ENCODE measurements at places on chromosomes 16 and 17.

DNA sequence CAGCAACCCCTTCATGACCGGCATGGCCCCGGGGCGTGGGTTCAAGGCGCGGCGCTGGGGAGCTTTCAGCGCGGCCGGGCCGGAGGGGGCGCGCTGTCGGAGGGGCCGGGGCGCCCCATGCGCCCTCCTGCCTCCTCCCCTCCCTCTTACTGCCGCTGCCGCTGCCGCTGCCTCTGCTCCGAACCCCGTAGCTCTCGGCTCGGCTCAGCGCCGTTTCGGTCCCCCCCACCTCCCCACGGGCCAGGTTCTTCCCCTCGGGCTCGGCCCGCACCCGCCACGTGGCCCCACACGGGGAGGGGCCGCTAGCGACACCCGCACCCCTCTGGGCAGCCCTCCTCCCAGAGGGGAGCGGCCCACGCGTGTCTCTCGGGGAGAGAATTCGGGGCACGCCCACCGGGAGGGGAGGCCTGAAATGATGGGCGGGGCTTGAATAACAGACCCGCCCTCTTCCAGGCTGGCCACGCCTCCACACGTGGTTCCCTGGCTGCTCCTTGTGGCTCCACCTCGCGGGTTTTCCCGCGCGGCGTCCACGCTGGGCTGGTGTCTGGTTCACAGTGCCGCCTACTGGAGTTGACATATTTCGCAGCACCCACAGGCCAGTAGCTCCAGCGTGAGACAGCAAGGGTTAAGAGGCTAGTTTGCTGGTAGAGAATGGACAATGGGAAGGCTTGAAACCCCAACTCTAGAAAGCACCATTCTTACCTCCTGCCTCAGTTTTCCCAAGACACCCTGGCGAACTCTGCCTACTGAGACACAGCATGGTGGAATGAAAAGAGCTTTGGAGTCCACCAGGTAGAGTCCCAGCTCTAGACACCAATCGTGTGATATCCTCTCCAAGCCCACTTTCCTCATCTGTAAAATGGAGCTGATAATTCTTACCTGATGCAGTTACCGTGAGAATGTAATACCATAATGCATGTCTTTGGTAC, at the start of gene KCNH4:
Gene KCNH4 (minus strand): TSS at position 221 of the 929 bp plus-strand sequence. CDS start 197 bp downstream, at position 24.
- DNase-seq = peak; percentile 95

DNA sequence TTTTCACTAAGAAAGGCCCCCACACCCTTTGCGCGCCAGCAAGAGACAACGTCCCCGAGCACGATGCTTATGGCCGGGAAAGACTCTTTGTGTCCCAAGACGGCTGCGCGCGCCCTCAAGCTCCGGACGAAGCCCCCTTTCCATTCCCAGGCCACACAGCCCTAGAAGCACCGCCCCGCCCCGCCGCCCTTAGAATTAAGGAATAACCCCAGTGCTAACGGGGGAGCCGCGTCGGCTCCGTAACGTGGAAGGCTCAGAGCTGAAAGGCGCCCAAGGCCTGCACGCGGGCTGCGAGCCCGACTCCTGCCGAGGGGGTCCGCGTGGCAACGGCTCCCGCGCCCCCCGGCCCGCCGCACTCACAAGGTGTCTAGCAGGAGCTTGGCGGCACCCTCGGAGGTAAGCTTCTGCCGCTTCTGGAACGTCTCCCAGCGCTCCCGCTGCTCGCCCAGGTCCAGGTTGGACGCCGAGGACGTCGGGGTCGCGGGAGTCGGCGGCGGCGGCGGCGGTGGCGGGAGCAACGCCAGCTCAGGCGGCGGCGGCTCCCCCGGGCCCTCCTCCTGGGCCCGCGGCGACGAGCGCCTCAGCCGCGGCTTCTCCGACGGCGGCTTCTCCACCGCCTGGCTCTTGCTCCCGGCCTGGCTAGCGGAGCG, 477 bp downstream of the CENPV start:
- peak; percentile 65 for DNase-seq

DNA sequence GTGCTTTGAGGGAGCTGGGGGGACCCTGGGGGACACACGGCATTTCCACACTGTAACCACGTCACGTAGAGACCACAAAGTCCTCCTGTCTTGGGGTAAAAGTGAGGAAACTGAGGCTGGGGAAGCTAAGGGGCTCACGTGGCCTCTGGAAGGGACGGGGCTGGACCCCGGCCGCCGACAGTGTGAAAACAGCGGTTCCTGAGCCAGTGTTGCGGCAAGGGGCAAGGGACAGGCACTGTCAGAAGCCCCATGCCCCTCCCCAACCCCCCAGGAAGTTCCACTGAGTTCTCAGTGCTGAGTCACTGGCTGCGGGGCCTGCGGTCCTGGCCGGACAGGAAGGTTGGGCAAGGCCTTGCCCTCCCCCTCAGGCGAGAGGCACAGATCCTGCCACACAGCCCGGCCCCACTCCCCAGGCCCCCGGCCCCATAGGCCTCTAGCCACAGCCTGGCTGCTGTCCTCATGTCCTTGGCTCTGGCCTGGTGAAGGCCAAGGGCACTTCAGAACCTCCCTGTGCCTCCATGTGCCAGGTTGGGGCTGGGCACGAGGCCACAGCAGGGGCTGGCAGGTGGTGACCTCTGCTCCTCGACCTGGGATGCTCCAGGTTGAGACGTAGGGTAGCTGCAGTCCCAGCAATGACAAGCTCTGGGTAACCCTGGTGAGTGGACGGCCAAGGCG, 5.0 kb upstream of the CCDC57 start:
- DNase-seq = peak; percentile 16

GRCh38 chr17:4276514-4276913, 12.7 kb upstream of the ANKFY1 start:
- no peak for DNase-seq

- peak; percentile 50 for DNase-seq
Measured at GRCh38 chr17:56173958-56174835, 20.9 kb downstream of the ANKFN1 start.

GRCh38 chr16:14057878-14058382, 13.2 kb upstream of the MRTFB start:
- no peak for DNase-seq

GRCh38 chr17:41151525-41151924, 1.9 kb upstream of the KRTAP4-5 start:
- DNase-seq = no peak

GRCh38 chr17:64447526-64447925, 1.4 kb upstream of the MILR1 start:
- no peak for DNase-seq

GRCh38 chr16:74888232-74888862, 96.6 kb downstream of the WDR59 start:
- DNase-seq = no peak

- DNase-seq = no peak
Measured at GRCh38 chr17:56175299-56175955, 22.2 kb downstream of the ANKFN1 start.

GRCh38 chr16:31745900-31746299, 127.7 kb upstream of the ZNF267 start:
- no peak for DNase-seq

DNA sequence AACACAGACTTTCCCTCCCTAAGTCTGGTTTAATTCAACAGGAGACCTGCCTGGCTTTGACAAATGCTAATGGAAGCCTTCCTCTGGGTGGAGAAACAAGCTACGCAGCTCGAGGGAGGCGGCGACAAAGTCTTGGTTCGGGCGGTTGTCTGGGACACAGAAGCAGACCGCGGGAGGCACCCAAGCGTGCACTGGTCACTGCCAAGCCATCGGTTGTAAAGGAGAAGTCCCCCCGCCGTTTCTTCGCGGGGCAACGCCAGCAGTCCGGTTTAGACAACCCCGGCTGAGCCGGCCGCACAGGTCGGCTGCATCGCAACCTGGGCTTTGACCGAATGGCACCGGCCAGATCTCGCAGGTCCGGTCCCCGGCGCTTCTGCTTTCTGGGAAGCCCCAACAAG, 586 bp downstream of the GLYR1 start:
- DNase-seq = peak; percentile 54

GRCh38 chr16:67016681-67017420, 12.1 kb upstream of the CBFB start:
- no peak for DNase-seq

GRCh38 chr17:19904924-19905323, 37.2 kb upstream of the ULK2 start:
- no peak for DNase-seq

GRCh38 chr16:81633680-81634379, 145.3 kb upstream of the PLCG2 start:
- no peak for DNase-seq

GRCh38 chr16:14202095-14202494, 131.0 kb downstream of the MRTFB start:
- DNase-seq = no peak

DNA sequence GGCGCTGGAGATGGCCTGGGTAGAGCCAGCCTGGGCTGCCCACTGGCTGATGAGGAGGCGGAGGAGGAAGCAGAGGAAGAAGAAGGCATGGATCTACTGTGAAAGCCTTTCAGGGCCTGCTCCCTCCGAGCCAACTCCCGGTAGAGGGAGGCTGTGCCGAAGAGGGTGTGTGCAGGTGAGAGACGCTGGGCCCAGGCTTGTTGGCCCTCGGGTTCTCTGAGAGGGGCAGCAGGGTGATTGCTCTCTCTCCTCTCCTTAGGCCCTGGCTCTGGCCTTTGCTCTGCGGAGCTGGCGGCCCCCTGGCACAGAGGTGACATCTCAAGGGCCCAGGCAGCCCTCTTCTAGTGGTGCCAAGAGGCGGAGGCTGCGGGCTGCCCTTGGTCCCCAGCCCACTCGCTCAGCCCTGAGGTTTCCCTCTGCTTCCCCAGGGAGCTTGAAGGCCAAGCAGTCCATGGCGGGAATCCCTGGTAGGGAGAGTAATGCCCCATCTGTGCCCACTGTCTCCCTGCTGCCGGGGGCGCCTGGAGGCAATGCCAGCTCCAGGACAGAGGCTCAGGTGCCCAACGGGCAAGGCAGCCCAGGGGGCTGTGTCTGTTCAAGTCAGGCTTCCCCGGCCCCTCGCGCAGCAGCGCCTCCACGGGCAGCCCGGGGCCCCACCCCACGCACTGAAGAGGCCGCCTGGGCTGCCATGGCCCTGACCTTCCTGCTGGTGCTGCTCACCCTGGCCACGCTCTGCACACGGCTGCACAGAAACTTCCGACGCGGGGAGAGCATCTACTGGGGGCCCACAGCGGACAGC, 3.6 kb downstream of the TP53I13 start:
- DNase-seq = peak; percentile 27

DNA sequence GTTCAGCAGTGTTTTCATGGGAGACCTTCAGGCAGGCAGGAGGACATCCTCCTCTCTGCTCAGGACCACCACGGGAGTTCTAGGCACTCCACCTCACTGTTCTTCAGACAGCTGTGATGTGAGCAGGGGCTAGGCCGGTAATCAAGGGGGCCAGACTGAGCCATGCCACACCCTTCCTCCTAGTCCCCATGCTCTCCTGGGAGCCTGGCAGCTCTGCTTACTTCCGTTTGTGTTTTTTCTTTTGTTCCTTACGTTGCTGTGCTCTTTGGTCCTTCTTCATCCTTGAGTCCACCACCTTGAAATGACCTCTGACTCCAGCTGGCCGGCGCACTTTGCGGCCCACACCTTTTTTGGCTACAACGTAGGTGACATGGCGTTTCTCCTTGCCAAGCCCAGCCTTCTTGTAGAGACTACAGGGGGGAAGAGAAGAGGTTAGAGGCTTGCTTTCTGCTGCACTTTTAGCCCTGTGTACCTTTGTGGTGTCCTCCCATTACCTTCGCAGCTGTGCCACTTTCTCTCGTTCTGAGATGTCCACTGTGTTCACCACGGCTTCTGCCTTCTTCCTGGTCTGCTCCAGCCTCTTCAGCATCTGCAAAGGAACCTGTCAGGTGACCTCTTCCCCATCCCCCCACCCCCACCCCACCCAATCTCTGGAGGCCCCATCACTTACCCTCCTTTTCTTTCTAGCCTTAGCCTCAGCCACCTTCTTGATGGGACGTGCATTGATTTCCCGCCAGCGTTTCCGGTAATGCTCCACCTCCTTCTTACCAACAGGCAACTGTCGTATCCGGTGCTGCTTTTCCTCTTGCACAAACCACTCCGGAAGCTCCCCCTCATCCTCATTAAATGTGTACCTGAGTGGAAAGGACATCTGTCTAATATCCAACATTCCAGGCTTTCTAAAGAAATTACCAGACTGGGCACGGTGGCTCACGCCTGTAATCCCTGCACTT, 7.4 kb upstream of the PSMC5 start:
- DNase-seq = no peak

DNA sequence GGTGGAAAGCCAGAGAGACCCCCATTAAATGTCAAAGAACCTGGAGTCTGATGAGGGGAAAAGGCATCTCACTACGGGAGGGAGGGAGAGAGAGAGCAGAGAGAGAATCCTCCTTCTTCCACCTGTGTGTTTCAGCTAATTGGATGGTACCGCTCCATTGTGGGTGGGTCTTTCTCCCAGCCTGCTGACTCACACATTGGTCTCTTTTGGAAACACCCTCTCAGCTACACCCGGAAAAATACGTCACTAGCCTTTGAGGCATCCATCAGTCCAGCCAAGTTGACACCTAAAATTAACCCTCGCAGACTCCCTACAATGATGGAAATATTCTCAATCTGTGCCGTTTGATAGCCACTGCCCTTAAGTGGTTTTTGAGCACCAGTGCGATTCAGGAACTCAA, 100.4 kb downstream of the ELAC2 start:
- DNase-seq = no peak

DNA sequence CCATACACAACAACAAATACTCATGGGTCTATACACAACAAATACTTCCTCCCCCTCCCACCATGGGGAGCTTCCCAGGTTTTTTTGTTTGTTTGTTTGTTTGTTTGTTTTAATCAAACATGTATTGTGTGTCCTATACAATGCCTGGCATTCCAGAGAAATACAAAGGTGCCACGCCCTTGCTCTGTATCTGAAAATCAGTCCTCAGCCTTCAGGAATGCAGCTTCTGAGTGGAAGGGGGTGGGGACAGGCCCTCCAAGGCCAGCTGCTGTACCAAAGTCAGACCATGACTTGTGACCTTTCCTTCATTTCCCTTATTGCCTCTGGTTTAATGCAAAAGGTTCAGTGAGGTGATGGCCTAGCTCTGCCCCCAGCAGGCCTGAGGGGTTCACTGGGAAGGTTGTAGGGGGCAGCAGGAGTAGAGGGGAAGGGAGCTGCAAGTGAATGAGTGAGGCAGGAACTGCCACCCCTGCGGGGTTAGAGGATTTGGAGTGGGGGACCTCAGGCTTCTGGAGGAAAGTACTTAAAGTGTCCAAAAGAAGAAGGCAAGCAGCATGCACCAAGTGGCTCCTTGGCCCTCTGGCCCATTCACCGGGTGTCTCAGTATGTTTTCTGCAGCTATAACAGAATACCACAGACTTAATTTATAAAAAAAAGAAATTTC, 105.2 kb downstream of the CLEC16A start:
- no peak for DNase-seq

- DNase-seq = no peak
Measured at GRCh38 chr16:23107936-23108335, 41.3 kb downstream of the USP31 start.

- DNase-seq = no peak
Measured at GRCh38 chr16:19309178-19309577, 23.6 kb downstream of the CLEC19A start.

- no peak for DNase-seq
Measured at GRCh38 chr17:39981766-39982375, 1.3 kb downstream of the PSMD3 start.

DNA sequence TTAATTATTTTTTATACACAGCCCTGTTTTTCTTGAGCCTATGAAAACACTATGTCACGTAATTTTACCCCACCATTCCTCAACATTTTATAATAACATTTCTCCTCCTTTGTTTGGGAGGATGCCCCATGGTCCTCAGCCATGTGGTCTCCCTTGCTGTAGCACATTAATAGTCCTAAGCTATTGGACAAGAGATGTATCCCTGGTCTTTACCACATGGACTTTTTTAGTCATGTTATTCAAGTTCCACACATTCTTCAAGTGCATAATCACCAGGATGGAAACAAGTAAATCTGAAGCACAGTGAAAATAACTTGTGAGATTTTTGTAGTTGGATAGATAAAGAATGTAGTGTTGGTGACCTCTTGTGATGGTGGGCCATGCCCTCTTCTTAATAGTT, 2.0 kb upstream of the KRTAP2-3 start:
- no peak for DNase-seq

GRCh38 chr16:871562-872345, 71.2 kb upstream of the GNG13 start:
- no peak for DNase-seq

All from WERI-Rb-1 (cell line).